NCI-H187 (cell line): ENCODE measurements at places on chromosomes 2 and 18.

GRCh38 chr2:6647046-6647445, 218.7 kb downstream of the CMPK2 start:
- no peak for DNase-seq

DNA sequence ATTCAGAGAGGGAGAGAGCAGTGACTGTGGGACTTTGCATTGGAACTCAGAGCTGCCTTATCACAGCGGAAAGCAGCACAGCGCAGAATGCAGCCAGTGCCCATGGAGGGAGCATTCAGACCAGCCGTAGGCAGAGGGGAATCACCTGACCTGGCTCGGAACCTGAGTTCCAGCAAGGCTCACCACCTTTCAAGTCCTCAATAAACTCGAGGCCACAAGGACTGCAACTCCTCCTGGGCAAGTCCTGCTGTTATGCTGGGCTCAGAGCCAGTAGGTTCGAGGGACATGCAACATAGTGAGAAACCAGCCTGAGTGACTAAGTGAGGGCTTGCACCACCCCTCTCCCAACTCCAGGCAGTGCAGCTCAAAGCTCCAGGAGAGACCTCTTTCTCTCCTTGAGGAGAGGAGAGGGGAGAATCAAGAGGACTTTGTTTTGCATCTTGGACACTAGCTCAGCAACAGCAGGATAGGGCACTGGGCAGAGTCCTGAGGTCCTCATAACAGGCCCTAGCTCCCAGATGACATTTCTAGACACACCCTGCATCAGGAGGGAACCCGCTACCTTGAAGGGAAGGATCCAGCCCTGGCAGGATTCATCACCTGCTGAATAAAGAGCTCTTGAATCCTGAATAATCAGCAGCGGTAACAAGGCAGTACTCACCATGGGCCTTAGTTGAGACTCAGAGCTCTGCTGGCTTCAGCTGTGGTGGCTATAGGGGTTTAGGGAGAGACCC, 136.8 kb upstream of the OTOS start:
- DNase-seq: no peak

DNA sequence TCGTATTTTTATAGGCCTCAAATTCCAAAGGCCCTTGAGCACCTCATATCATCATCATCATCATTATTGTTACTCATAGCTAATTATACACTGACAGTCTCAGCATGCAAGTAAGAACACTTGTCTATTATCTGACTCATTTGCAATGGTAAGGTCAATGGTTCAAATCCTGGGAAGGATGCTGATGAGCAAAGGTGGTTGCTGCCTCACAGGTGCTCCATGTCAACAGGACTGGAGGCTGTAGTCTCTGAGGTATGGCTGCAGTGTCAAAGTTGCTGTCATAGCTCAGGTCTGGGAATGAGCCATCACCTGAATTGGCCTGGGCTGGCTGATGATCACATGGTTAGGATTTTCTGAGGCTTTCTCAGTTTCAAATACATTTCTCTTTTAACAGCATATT, 379.3 kb downstream of the BCL11A start:
- DNase-seq: no peak

DNA sequence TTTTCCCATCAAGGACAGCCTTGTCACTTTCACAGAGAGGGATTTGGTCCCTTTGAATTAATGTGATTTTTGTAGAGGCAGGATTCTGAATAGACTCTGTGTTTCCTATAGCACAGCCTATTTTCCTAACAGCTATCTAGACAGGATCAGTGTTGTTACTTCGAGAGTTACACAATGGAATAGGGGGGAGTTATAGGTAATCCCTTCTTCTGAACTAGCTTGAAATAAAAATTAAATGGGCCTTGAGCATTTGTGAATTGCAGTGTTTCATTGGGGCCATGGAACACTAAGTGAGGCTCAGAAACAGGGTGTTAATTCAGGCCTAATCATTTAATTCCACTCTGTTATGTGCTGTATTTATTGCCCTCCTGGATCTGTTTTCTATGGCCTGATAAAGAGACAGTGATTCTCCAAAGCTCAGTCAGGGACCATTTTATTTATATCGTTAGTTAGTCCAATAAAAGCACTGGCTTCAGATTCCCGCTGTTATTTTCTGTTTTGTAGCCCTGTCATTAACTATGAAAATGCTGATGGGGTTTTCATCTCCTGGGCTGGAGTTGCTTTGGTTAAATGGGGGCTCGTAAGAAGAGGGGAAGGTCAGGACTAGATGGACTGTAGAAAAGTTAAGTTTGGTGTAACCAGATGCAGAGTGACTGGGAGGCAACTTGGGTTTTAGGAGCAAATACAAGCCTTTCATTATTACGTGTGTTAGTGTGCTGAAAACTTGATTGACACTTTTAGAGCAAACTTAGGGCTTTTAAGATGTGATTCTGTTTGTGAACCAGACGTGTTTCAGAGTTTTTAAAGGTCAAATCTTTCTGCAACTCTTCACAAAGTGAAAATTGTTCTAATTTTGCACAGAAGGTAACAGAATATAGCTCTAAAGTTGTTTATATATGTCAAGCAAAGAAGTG, 461.0 kb upstream of the HNRNPA3 start:
- no peak for DNase-seq

GRCh38 chr18:621291-622043, 24.7 kb downstream of the CLUL1 start:
- DNase-seq: no peak

- no peak for DNase-seq
Observed at GRCh38 chr2:118056165-118056534, 32.1 kb upstream of the INSIG2 start.

GRCh38 chr2:204325468-204325867, 219.8 kb upstream of the PARD3B start:
- peak; percentile 28 for DNase-seq

DNA sequence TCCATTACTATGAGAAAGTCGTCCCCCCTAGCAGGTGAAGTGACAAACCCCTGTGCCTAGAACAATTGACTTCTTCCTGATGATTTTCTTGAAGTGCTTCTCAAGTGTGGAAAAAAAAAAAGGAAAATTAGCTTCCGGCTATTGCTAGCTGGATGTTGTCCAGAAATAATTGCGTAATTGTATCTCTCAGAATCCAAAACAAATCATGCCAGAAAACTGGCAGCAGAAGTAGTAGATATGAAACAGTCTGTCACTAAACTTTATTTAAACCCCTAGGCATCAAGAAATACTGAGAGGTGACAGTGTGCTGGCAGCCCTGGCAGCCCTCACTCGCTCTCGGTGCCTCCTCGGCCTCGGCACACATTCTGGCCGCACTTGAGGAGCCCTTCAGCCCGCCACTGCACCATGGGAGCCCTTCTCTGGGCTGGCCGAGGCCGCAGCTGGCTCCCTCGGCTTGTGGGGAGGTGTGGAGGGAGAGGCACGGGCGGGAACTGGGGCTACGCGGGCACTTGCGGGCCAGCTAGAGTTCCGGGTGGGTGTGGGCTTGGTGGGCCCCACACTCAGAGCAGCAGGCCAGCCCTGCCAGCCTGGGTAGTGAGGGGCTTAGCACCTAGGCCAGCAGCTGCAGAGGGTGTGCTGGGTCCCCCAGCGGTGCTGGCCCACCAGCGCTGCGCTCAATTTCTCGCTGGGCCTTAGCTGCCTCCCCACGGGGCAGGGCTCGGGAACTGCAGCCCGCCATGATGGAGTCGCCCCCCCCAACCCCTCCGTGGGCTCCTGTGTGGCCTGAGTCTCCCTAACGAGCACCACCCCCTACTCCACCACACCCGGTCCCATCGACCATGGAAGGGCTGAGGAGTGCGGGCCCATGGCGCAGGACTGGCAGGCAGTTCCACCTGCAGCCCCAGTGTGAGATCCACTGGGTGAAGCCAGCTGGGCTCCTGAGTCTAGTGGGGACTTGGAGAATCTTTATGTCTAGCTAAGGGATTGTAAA, 80.5 kb upstream of the ABCA12 start:
- DNase-seq: no peak

- DNase-seq: no peak
Observed at GRCh38 chr18:39485696-39486095, 1920.1 kb upstream of the CELF4 start.

- no peak for DNase-seq
Observed at GRCh38 chr2:238820916-238821315, 27.0 kb upstream of the TWIST2 start.

DNA sequence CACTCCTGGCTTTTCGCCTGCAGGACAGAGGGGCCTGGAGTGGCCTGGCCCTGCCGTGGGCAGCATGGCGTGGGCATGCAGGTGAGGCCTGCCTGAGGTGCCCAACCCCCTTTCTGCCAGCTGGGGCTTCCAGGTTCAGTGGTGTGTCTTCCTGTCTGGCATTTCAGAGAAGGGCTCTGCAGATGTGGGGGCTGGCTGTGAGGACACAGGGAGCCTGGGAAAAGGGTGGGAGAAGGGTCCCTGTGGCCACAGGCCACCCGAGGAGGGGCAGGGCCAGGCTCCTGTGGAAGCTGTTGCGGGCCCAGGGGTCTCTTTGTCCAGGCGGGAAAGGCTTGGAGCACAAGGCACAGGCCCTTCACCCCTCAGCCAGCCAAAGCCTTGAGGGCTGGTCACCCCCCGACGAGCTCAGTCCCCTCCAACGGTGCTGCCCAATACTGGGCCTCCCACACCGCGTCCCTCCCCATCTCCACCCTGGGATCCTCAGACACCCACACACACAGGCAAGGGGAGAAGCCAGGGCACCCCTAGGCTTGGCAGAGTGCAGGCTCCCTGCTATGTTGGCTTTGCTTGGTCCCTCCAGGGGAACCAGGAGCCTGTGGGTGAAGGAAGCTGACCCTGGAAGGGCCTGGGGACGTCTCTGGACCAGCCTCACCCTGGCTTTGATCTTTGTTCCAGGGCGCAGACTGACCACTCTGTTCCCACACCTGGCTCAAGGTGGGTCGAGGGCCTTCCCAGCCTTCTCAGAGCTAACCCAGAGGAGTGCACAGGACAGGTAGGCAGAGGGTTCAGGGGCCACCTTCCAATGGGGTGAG, 3.7 kb upstream of the AQP12A start:
- DNase-seq: no peak

- DNase-seq: no peak
Observed at GRCh38 chr2:203798296-203799087, 69.1 kb upstream of the CTLA4 start.

DNA sequence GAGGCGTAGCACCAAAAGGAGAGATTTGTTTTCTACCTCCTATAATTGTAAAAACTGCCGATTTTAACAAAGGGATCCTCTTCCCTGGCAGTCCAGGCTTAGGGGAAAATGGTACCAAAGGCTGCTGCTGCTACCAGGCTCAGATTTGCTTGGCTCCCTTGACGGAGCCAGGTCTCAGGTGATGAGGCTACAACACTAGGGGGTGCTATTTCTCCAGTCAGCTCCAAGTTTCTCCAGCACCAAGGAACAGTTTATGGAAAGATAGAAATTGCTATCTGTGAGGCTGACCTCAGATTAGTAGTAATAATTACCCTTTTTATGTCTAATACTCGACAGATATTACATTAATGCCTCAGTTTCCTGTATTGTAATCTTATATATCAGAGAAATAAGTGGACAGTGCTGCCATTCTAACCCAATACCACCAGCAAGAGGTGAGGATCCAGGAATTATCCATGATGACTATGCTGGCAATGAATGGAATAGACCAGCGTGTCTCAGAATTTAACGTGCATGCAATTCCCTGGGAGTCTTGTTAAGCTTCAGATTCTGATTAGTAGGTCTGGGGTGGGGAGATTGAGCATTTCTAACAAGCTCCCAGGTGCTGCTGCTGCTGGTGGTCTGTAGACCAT, 111.3 kb downstream of the ESCO1 start:
- no peak for DNase-seq

DNA sequence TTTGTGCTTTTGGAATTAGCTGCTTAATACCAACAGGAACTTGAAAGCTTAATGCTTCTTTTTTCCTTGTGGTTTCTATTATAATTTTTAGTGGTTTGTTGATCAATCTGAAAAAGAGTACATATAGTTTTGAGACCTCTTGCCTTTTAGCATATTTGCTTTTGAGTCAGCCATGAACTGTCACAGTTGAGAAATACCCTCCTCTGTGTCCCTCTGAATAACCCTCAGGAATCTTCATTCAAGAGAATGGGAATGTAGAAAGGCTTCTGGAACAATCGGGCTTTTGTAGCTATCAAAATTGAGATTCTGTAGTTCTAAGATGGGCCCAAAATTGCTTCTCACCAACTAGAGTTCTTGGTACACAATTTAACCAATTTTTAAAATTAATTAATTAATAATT, 451.1 kb upstream of the TRIB2 start:
- no peak for DNase-seq

- DNase-seq: no peak
Observed at GRCh38 chr2:143451642-143452281, 322.5 kb downstream of the ARHGAP15 start.

- no peak for DNase-seq
Observed at GRCh38 chr2:223049356-223049755, 2.6 kb upstream of the KCNE4 start.

DNA sequence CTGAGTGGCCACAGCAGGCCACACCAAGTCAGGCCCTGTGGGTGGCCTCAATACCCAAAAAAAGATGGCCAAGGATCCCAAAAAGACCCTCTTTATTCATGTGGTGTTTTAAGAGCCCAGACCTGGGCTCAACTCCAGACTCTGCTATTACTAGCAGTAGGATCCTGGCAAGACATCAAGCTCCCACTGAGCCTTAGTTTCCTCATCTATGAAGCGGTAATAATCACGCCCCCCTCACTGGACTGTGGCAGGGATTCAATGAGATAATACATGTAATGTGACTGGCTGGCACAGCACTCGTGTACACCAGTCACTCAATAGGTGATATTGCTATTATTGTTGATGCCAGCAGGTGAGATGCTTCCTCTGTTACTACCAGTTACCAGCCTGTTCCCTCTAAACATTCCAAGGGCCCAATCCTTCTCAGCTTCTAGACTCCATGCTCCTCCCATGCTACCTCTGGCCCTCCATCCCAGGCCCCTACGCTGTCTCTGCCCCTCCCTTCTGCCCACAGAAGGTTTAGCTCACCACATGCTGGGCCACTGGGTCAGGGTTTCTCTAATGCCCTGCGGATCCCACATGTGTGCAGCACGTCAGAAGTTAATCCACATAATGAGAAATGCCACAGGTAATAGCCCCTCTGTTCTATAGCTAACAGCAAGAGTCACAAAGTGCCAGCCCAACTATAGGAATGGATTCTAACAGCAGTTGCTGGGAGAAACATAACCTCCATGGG, 51.2 kb downstream of the SLC4A5 start:
- no peak for DNase-seq

- DNase-seq: no peak
Observed at GRCh38 chr2:186486651-186487647, 889 bp downstream of the ZC3H15 start.

- no peak for DNase-seq
Observed at GRCh38 chr2:26770986-26771586, 7.0 kb downstream of the SLC35F6 start.

- no peak for DNase-seq
Observed at GRCh38 chr2:75459565-75460310, 101.0 kb downstream of the EVA1A start.

DNA sequence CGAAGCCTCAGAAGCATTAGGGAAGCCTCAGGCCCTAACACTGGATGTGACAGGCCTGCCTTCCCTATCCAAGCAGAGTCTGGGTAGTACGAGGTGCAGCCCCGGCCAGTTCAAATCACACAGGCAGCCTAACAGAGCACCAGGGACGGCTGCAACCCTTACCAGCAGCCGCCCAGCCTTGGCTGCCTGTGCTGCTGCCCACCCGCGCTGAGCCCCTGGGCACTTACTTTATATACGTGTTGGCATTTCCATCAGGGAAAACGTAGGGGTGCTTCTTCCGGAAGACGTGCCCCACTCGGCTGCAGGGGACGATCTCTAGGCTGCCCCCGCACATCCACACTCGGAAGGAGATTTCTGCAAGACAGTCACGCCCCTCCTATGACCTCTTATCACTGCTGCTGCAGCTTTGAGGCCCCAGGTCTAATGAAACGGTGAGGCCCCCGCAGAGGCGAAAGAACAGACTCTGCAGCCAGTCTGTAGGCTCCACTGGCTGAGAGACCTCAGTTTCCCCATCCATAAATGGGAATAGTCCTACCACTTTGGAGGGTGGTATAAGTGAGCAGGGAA, 124.7 kb upstream of the CAPN13 start:
- DNase-seq: no peak
